ENCODE measurements at places on chromosomes 2 and 18.

- no peak for DNase-seq
Measured at GRCh38 chr2:225400060-225400511, 576 bp downstream of the NYAP2 start.

GRCh38 chr18:24516261-24516660 is 55.8 kb downstream of the HRH4 start:
- DNase-seq = no peak

- DNase-seq = no peak
Measured at GRCh38 chr2:224876522-224876921, 160.4 kb upstream of the CCDC195 start.

- no peak for DNase-seq
Measured at GRCh38 chr2:133655610-133656009, 87.3 kb upstream of the NCKAP5 start.

DNA sequence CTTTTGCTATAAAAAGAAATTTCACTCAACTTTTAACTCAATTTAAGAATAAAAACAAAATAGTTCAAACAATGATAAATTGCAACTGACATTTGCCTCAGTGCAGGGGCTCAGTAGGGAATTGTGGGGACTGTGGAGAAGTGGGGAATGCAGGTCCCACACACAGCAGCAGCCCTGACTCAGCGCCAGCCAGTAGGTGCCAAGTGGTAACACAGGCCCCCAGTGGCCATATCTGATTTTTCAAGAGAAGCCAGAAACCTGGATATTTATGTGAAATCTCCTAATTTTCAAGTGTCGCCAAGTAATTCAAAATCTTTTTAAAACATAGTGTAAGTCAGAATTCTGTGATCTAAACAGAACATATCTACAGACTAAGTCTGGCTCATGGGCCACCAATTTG is 186.3 kb downstream of the EN1 start:
- DNase-seq = no peak

DNA sequence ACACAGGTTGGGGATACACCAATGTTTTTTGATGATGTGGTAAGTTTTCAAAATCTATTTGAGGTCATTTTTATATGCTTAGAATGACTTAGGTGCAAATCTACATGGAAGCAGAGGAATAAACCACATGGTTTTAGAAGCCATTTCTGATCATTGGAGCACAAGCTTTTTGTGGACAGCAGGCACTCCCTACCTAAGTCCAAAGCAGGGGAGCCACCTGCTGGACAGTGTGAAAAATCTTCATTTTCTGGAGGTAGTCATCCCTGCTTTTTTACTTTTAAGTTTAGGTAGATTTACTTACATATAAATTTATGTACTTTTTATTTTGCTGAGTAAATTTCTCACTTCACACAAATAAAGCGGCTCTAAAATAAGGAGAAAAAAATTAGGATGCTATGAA is 323.2 kb downstream of the PLCL1 start:
- no peak for DNase-seq

All from AG04449 (cell line).